ENCODE measurements at places on chromosomes 6 and 20. TPM values are rescaled to one million over a fixed set of nuclear protein-coding genes. Genes with fewer than 3 reads are reported as not detected.

The PGC gene
- not detected for total RNA-seq

The CYP21A2 gene
- 0.23 TPM for total RNA-seq

The ZSCAN26 gene
- 19.8 TPM for total RNA-seq

The LSM14B gene
- 97.1 TPM for total RNA-seq

The MYCT1 gene
- not detected for total RNA-seq

The PDSS2 gene
- total RNA-seq: 14.9 TPM

The ASF1A gene
- 40.1 TPM for total RNA-seq

DNA sequence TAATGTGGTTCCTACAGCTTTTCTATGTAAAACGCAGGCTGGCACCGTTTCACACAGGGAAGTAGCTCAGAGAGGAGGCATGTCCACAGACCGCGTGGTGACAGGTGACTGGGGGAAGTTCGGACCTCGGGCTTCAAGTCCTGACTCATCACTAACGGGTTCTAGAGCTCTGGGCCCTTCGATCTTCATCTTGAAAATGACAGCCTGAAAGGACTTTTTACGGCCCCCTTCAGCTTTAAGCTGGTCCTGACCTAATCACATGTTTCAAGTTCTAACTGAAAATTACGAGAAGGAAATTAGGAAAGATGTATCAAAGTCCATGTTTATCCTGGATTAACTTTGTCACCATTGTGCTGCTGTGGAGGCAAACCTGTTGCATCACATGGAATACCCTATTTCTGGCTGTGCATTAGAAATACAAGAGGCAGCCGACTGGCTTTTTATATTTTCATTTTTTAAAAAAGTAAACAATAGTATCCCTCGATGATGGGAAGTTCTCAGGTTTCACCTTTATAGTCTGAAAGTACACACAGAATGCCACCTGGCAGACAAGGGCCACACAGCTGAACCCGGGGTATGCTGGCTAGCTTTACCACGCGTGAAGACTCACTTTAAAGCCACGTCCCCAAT lies 2.0 kb downstream of the MAN1A1 start:
- no peak for DNase-seq

GRCh38 chr20:31790401-31790800 lies 28.8 kb upstream of the MYLK2 start:
- DNase-seq: no peak

- DNase-seq: no peak
These were observed 37.8 kb downstream of the PTPRT start for GRCh38 chr20:43151901-43152300.

GRCh38 chr6:16819752-16820151 lies 58.5 kb upstream of the ATXN1 start:
- no peak for DNase-seq

- DNase-seq: peak; percentile 26
These were observed 580 bp downstream of the NXT1 start for GRCh38 chr20:23350904-23351838.

- DNase-seq: no peak
These were observed 27.8 kb downstream of the FYN start for GRCh38 chr6:111845441-111845871.

- no peak for DNase-seq
These were observed 19.6 kb downstream of the WFDC2 start for GRCh38 chr20:45489083-45489531.

DNA sequence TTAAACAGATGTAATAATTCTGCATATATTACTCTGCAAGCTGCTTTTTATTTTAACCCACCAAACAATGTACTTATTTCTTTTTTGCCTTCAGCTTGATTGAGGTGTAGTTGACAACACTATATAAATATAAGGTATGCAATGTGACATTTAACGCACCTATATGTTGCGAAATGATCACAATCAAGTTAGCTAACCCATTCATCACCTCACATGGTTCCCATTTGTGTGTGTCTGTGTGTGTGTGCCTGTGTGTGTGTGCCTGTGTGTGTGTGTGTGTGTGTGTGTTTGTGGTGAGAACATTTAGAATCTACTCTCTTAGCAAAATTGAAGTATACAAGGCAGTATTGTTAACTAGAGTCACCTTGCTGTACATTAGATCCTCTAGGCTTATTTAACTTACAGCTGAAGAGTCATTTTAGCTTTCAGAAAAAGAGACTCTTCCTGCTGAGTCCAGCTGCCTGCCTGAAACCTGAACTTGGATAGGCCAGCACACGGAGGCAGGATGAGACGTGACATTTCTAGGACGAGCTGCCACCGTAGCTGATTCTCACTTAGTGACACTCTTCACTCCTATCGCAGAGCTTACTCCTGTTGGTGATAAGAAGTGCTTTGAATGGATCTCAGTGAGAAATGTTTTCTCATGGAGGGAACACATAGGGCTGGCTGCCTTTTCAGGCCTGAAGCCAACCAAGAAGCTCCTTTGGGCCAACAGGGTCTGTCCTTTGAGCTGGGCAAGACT lies 126.5 kb upstream of the RIPOR2 start:
- no peak for DNase-seq

DNA sequence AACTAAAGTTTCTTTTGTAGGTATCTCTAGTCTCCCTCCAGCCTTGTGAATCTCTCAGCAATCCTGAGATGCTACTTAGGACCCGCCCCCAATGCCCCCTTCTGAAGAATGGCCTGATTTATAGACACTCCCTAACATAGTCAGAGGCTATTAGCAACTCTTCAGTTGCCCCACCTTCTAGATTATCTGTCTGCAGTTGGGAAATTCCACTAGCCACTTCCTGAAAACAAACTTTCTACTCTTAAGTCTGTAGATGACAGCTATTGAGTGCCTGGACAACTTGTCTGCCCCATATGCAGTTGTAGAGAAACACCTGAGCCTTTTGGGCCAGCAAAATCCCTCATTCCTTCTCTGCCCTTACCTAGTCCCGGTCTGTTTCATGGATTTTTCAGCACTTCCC lies 188.2 kb upstream of the PREP start:
- no peak for DNase-seq

- no peak for DNase-seq
These were observed 25.1 kb downstream of the TOX2 start for GRCh38 chr20:43939762-43940121.

DNA sequence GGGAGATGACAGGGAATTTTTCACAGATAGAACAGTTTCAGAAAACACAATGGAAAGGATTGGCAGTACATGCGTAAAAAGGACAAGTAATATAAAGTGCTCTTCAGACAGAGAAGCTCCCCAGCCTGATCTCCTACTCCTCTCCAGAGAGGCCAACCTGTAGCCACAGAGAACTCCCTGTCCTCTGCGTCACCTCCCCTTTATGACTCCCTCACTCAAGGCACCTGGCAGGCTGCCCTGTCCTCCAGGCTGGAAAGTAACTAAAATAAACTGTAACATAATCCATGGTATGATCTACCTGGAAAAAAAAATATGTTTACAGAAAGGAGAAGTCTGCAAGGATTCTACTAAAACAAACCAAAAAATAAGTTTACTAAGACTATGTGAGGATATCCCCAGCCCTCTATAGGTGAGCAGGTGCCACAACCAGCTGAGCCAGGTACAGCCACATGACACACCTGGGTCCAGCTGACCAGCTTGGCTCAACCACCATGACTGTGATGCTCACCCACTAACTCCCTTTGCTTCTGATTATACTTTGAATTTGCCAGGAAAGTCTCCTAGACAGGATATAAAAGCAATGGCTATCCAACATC lies 29.2 kb downstream of the MBOAT1 start:
- DNase-seq: no peak

DNA sequence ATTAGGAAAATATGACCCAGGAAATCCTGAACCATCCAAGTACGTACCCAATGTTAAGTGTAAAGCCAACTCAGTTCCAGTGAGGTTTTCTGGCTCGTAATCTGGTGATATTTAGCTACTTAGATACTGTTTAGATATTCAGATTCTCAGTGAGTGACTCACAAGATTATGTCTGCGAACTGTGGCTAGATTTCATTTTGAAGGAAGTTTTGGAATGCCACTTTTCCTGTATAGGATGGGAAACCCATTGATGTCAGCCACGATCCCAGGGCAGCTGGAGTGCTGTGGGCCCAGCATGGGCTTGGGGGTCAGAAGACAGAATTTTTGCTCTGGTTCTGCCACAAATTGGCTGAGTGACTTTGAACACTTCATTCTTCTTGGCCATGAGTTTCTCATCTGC lies 76.3 kb downstream of the TMEM170B start:
- DNase-seq: no peak
